Activated CD8-positive, alpha-beta memory T cell treated with anti-CD3 and anti-CD28 coated beads, Interleukin-2, amount 10 ng/mL, durations not matched to agents 7 days and 5 days (primary cell): ENCODE measurements at places on chromosomes 5 and 9. TPM values are rescaled to one million over a fixed set of nuclear protein-coding genes. Genes with fewer than 3 reads are reported as not detected.

- peak; percentile 68 for DNase-seq
Observed at GRCh38 chr5:154038261-154038706, 426 bp downstream of the FAM114A2 start.

DNA sequence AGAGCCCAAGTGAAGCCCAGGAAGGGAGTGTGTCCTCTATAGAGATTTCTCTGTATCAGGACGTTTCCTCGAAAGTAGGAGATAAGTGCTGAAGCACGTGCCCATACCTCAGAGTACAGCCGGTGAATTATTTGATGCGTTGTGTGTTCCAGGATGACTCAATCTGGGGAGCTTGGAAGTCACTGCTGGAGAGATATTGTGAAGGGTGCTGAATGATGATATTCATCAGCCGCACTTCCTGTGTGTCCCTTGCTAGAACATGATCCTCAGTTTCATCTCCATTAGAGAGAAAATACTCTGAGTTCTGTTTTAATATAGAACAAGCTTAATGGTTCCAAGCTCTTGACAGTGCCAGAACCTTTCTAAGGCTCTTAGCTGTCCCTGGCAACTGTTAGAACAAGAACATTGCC is 402.3 kb upstream of the ADAMTSL1 start:
- DNase-seq = no peak

- DNase-seq = no peak
Observed at GRCh38 chr5:86864051-86864450, 246.3 kb downstream of the COX7C start.

- DNase-seq = peak; percentile 71
Observed at GRCh38 chr5:98927242-98927988, 1.4 kb downstream of the CHD1 start.

DNA sequence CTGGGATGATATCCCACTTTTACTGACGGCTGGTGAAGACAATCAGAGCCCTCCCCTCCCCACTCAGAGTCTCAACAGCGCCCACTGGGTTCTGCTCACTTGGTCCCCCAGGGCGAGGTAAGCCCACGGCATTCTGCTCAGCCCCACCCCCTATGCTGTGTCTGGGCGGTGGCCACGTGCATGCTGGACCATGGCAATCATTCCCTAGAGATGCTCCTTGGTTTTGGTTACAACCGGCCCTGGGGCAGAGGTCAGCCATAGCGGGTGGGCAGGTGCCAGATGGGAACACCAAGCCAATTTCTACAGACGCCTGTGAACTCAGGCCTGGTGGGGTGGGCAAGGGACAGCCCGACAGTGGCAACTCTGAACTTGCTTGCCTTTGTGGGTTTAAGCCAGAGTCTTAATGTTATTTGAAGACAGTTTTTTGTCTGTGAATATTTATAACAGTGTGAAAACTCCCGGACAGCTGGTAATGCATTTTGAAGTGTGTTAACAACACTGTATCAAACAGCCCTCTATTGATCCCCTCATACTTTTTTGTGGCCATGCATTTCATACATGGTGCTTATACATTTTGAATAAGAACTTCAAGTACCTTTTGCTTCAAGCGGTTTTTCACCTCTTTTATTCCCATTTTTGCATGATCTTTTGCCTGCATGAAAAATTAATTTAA is 94.2 kb downstream of the CRB2 start:
- no peak for DNase-seq

Gene CCNJL
- total RNA-seq = 0.23 TPM

GRCh38 chr9:36503172-36504088 is 69.3 kb upstream of the MELK start:
- DNase-seq = no peak
